A549 (cell line): ENCODE measurements at places on chromosomes 5 and 9. TPM values are rescaled to one million over a fixed set of nuclear protein-coding genes. Genes with fewer than 3 reads are reported as not detected.
A peak's percentile ranks its signal among the peaks of the same experiment; 100 is the strongest.

DNA sequence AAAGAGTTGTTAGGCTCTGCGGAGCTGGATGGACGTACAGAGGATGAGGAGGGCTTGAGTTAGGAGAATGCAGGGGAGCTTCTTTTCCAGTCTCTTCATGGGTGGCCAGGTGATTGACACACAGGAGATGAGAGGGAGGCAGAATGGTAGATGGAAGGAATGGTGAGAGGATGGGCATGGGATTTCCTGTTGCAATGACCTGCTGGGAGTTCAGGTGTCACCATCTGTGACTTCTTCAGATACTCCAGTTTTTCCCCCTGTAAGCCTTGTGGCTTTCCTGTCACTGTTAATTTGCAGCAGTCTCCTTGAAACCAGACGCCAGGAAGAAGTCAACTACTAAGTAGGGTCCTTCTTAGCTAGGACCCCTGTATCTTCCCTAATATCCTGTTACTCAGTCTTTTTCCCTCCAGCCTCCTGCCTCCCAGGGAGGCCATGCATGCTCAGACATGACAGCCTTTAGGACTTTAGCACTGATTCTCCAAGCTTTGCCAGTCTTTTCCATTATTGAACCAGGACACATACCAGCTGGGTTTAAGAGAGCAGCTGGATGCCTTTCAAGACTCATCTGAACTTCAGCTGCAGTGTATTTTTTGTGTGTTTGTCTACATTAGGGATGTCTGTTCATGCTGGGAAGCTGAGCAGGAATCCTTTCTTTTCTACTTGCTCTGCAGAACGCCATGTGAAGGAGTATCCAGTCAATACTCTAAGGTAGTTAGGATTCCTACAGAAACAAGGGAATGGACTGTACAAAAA is 67.2 kb upstream of the CD180 start:
- DNase-seq, result no peak

DNA sequence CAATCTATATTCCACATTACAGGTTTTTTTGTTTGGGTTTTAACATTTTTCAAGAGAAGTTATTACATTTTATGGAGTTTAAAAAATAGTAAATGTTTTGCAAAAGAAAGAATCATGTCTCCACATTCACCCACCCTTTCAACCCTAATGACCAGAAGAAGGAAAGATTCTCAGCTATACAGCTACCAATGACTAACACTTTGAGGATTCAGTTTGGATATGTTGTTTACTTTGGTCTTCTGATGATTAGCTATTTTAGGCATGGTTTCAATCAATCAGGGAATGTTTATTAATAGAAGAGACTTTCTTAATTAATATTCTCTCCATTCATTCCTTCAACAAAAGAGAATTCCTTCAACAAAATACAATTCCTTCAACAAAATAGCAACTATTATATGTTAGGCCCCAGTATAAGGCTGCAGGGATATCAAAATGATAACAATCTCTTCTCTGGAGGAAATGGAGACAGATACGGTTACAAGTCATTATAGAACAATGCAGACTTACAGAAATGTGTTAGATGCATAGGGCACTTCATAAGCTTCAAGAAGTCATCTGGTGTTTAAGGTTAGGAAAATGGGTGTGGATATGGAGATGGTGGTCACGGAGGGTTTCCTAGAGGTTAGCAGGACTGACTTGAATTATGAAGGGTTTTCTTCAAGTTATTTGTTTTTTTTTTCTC is 9.3 kb upstream of the NR3C1 start:
- no peak for DNase-seq

The SEMA4D gene
- 4.5 to 7.2 TPM (median 5.8 TPM) in 3 replicates for polyA plus RNA-seq

GRCh38 chr5:60183881-60184280 is 290.4 kb upstream of the PDE4D start:
- DNase-seq, result no peak

The SLIT3 gene
- 18.3 to 22.9 TPM (median 21.2 TPM) in 3 replicates for polyA plus RNA-seq

- DNase-seq, result no peak
These were observed 282.9 kb downstream of the NFIB start for GRCh38 chr9:14031060-14031414.

GRCh38 chr9:76333388-76333787 is 60.8 kb downstream of the RFK start:
- DNase-seq, result no peak

The IRX2 gene
- polyA plus RNA-seq, result 0.59 to 0.76 TPM (median 0.67 TPM) in 3 replicates

DNA sequence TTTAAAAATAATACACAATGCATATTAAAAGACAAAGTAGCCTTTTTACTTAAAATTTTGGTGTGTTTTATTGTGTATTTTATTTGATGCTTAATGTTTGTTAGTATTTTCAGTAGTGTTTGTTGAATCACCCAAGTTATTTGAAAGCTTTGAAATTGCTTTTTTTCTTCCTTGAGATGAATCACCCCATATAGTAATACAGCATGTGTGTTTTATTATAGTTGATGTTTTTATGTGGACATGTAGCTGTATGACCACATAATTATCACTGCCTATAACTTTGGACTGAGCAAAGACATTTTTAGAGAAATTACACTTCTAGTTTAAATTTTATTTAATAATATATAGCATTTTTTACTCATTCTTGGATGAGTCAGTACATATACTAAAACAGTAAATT is 18.0 kb downstream of the FAM174A start:
- no peak for DNase-seq

DNA sequence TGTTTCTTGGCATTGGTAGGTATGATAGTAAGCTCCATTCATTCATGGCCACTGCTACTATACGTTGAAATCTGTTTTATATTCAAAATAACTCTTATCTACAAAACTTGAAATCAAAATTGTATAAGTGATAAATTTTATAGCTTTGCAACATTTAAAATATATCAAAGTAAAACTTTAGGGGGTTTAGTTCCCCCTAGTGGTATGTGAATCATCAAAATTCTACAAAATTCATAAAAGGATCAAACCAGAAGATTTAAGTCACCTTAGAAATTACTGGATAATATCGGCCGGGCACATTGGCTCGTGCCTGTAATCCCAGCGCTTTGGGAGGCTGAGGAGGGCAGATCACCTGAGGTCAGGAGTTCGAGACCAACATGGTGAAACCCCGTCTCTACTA is 243.0 kb upstream of the CDH18 start:
- DNase-seq, result no peak

DNA sequence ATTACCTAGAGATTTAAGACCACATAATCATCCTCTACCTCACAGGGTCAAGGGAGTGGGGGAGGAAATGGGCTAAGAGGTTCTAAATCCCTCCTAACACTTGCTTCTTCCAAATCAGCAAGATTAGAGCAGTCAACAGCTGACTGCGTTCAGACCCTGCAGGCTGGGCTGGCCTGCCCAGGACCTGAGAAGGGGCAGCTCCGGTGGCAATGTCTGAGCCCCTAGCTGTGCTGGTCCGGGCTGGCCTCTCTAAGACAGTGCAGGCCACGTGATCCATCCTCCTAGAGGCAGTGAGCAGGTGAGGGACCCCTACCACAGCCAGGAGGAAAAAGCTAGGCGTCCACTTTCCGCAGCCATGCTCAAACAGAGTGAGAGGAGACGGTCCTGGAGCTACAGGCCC is at the start of gene KCNV2:
TSS of gene KCNV2 (plus strand) at position 126 of the 400 bp plus-strand sequence. CDS start at position 356, 230 bp downstream.
- no peak for DNase-seq

GRCh38 chr5:123434796-123435195 is 11.6 kb upstream of the CEP120 start:
- no peak for DNase-seq

- DNase-seq, result no peak
These were observed 75.4 kb downstream of the TSSK1B start for GRCh38 chr5:113359419-113359818.

GRCh38 chr9:93681269-93682154 is 105.1 kb downstream of the PHF2 start:
- DNase-seq, result no peak

The KCNMB1 gene
- not detected in 3 replicates for polyA plus RNA-seq

DNA sequence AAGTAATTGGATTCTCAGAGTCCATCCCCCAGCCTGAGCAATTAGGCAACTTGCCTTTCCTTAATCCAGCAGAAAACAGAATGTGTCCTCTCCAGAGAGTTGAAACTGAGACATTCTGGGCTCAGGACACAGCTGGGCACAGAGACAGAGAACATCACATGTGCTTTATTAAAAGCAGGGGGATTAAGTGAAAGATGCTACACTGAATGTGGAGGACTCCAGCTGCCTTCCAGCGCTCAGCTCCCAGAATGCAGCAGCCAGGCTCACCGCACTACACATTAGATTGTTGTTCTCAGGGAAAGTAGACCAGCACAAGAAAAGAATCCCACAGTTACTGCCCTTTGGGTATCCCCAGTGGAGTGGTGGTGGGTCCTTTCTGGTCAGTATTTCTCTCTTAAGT is 141.6 kb upstream of the IL12B start:
- DNase-seq, result no peak

DNA sequence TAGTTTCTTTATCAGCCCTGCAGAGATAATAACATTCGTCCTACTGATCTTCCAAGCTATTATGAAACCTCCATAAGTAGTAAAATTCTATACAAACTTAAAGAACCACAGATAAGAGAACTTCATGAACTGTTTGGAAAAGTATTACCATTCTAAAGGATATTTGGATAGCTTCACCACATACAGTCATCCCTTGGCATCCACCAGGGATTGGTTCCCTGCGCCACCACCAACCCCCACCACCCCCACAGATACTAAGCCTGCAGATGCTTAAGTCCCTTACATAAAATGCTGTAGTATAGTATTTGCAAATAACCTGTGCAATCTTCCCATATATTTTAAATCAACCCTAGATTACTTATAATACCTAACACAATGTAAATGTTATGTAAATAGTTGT is 61.4 kb upstream of the SHISAL2B start:
- DNase-seq, result no peak

DNA sequence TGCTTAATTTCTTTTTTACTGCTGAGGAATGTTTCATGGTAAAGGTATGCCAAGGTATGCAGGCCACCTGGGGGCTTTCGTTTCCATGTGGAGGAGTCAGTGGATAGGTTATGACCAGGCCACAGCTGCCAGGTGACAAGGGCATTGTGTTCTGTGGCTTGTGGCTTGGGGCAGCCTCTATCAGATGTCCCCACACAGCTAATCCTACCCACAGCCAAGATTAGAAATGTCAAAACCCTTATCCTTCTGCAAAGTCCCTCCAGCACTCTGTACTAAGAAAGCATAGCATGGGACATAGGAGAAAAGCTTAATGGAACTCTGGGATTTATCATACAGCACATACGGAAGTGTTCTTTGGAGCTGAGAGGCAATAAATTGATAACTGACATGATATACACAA is 171.2 kb upstream of the S1PR3 start:
- DNase-seq, result no peak

- DNase-seq, result no peak
These were observed 72.8 kb upstream of the CPLX2 start for GRCh38 chr5:175798626-175799025.

GRCh38 chr5:177462021-177462670 is 11.3 kb downstream of the DBN1 start:
- no peak for DNase-seq

- DNase-seq, result no peak
These were observed 727 bp upstream of the GLIPR2 start for GRCh38 chr9:36135741-36136271.

The PCDH1 gene
- 0.41 to 0.57 TPM (median 0.41 TPM) in 3 replicates for polyA plus RNA-seq

DNA sequence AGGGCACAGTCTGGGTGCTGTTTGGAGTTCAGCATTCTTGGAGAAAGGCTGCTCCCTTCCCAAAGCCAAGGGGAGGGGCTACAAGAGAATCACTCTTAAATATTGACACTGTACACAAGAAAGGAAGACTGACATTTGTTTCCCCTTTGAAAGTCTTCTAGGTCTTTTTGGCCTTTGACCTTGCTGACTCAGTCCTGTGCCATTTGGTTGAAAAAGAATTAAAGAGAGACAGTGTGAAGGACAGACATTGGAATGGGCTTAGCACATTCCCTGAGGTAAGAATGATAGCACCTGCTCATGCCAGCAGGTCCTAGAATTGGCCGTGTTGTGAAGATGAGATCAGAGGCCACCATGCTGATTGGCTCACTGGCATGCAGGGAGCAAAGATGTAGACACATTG is 271.4 kb upstream of the ZNF608 start:
- DNase-seq, result no peak

DNA sequence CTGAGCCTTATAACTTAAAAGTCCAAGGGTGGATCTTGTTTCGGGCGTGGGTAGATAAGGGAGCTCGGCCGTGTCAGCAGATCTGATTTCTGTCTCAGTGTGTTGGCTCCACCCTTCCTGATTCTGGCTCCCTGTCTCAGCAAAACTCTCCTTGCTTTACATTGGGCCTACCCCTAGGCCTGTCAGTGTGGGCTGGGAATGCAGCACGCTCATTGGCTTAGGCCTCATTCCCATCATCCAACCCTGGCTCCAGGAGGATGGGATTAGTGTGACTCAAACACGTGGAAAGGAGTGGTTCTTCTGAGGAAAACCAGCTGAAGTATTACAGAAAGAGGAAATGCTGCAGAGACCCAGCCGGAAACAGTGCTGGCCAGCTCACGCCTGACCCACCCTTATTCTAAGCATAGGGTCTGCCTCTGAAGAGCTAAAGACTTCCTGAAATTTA is 59.9 kb downstream of the ZFAND5 start:
- DNase-seq, result peak; percentile 97

- no peak for DNase-seq
These were observed 150.8 kb downstream of the ROR2 start for GRCh38 chr9:91799113-91799744.

The CACNA1B gene
- 0.01 to 0.03 TPM (median 0.03 TPM) in 3 replicates for polyA plus RNA-seq

The SIT1 gene
- not detected in 3 replicates for polyA plus RNA-seq

DNA sequence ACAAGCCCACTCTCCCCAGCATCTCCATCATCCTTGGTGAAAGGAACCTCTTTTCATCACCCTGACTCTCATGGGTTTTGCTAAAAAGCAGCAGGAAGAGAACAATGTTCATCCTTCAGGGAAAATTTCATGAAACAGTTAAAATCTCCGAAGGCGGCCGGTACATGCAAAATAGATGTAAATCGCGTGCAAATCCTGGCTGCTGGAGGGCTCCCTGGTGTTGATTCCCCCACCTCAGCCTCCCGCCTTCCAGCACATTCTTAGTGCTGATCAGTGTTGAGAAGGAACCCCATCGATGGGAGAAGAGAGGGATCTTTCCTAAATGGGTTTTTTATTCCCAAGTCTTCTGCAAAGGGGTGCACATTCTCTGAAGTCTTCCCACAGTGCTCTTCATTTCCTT is 8.7 kb upstream of the GFI1B start:
- DNase-seq, result no peak

DNA sequence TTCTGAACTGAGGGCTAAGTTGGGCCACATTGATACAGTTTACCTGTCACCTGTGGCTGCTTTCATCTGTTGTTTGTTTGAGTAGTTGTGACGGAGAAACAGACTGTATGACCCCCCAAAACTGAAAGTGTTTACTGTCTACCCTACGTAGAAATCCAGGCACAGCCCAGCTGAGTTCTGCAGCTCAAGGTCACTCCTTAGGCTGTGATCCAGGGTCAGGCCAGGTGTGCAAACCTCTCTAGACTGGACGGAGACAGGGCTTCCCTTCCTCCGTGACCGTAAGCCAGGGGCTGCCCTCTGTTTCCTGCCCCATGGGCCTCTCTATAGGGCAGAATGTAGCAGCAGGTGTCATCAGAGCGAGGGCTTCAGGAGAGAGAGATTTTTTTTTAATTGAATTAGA is 207.9 kb upstream of the OTULINL start:
- DNase-seq, result no peak
